ENCODE measurements at places on chromosomes 5 and 9.

DNA sequence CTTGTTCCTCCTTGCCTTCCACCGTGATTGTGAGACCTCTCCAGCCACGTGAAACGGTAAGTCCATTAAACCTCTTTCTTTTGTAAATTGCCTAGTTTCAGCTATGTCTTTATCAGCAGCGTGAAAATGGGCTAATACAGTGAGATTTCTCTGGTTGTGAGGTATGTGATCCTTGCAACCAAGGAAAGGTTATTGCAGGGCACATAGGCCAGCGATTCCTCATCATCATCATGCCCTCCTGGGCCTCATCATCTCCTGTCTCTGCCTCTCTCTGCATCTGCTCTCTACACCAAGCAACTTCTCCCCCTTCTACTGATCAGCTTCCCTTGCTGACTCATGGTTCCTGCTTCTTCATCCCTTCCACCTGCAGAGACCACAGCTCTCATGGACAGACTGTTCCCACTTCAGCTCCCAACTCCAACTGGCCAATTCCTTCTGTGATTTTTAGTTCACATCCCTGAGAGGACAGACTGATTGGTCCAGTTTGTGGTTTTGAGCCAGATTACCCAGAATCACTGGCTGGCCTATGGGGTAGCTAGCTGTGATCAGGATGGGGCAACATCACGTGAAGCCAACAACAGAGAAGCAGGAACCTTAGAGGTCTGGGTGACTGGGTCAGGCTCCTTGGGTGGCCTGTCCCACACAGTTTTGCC is 53.1 kb downstream of the LIX1 start:
- DNase-seq, result no peak

DNA sequence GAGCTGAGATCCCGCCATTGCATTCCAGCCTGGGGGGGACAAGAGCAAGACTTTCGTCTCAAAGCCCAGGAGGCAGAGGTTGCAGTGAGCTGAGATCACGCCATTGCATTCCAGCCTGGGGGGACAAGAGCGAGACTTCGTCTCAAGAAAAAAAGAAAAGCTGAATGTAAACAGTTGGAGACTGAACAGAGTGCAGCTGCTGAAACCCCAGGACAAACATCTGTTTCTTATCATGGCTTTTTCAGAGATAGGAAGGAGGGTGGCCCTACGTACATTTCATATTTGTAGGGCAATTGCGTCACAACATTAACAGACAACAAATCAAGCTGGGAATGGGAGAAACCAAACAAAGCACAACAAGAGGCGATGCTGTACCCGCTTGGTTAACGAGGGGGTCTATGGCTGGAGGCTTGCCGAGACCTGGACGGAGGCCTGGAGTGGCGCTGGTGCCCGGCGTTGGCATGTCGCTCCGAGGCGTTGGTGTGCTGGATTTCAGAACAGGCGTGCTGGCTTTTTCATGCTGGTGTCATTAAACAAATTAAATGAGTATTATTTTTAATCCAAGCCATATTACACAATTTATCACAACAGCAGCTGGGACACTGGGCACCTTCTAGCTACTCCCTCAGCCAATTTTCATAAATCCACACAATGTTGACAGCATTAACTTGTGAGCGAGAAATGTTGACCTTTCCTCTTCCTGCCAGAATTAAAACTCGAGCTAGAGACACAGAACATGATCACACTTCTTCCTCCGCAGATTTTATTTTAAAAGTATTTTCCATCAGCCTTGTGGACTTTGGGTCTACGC is 76.1 kb downstream of the TLE1 start:
- DNase-seq, result no peak

DNA sequence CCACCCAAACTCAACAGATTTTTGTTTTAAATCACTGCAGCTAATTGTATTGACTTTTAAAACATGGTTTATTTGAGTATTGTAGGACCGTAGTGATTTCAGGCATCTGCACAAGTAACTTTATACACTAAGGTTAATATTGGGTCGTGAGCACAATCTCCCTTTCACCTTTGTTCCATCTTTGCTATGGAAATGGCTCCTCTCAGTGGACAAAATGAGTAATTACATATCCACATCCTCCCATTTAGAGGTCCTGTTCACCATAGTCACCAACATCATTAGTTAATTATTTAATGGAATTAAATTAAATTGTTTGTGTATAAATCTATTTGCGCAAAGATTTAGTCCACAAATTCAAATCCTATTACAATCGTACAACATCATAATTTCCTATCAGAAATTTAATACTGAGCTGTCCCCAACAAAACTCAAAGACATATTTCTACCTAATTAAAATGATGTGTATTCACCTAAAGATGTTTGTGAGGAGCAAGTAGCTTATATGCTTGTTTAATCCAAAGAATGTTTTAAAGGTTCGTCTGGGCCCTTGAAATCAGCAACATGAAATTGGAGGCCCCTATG is 173.0 kb upstream of the DAPK1 start:
- peak; percentile 56 for DNase-seq

DNA sequence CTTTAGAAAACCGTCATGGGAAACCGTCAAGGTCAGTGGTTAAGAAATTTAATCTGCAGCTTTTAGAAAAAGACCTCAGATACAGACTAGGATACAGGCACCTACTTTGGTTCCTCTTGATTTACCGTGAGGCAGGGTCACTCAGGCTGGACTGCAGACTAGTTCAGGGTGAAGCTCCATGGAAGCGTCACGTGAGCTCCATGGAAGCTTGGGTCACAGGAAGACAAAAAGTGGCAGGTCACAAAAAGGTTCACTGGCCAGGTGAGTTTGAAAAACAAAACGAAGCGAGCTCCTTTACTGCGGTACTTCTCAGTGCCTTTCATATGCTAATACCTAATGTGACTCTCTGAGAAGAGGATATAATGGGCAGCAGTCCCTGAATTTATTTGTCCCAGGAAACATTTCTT is 43.0 kb downstream of the PRRC2B start:
- no peak for DNase-seq

DNA sequence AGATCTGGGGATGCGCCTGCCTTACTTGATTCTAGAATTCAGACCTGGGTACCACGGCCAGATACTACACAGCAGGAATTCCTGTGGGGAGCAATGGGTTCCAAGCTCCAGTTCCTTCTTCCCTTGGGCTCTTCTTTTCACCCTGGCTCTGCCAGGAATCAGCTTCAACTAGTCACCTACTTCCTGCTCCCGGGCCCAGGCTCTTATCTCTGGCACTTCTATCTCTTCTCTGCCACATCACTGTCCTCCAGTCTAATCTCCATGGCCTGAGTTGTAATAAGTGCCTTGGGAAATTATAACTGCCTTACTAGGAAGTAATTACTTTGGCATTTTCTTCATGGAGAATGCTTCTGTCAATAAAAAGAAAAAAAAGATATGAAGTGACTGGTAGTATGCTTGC is 26.2 kb upstream of the SERINC5 start:
- DNase-seq, result no peak

DNA sequence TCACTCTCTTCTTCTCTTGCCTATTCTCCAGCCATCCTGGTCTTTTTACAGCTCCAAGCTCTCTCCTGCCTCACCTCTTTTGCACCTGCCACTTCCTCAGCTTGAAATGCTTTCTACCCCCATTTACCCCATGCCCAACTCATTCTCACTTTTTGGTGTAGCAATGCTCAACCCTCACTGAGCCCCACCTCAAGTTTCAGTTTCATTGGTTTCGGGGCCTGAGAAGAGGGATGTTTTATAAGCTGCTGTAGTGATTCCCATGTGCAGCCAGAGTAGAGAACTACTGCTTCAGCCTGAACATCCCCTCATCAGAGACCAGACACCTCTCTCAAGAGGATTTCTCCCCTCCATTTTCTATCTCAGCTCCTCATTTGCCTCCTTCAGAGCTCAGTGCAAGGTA is 45.2 kb upstream of the FYB1 start:
- DNase-seq, result peak; percentile 73

DNA sequence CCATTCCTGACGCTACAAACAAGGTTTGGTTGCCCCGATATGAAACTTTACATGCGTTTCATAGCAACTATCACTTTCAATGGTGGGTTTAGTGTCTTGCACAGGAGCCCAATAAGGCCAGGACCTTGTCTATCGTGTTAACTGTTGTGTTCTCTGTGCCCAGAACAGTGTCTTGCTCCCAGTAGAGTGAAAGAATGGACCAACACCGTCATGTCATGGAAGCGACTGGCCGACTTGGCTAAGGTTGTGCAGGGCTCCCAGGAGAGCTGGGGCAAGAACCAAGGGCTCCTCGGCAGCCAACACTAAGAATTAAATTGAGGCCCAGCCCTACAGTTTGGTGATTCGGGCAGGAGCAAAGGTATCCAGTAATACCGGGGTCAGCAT is 498 bp upstream of the ARHGEF37 start:
- DNase-seq, result no peak

- DNase-seq, result no peak
Measured at GRCh38 chr9:5321058-5321457, 16.5 kb upstream of the RLN2 start.

GRCh38 chr9:84224246-84224645 is 116.3 kb downstream of the SLC28A3 start:
- DNase-seq, result no peak

DNA sequence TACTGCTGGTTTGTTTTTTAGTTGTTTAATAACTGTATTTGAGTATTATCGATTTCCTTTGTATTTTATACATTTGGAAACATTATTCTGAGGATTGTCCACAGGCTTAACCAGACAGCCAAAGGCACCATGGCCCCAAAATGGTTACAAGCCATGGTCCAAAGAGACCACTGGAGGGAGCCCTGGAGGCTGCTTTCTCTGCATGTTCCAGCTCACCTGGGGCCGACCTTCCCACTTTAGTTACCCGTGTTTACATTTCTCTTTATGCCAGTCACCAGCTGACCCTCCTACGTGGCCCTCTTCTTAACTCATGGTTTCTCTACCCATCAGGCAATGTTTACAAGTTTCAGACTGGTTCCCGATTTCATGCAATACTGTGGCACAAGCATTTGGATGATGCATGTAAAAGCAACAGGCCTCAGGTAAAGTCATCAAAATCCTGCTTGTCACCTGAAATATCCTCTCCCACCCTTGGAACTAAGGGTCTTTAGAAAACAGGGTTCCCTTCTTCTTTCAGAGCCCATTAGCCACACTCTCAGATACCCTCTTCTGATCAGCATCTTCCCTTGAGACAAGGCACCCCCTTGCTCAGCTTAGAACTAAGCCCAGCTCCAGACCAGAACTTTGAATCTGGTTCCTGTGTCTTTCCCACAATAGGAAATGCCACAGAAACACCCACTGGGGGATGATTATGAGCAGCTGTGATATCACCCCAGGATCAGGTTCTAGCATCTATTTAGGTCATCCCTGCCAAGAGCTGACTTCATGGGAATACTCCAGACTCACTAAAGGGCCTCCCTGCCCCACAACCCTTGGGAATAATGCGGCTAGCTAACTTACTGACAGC is 49.9 kb upstream of the GARNL3 start:
- peak; percentile 68 for DNase-seq

- peak; percentile 10 for DNase-seq
Measured at GRCh38 chr9:79477955-79478771, 93.6 kb upstream of the TLE4 start.

DNA sequence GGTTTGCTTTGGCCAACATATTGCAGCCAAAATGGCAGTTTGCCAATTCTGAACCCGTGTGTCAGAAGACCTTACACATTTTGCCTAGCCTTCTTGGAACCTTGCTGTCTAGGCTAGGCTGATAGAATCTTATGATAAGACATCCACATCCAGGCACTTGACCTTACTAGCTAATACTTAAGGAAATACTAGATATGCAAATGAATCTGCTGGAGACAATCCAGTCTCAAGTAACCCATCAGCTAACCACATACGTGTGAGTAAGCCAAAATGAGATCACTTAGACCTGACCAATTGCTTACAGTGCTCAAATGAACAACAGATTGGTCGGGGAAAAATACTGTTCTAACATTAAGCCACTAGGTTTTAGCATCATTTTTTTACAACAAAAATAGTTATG is 1504.6 kb upstream of the CDH9 start:
- no peak for DNase-seq

DNA sequence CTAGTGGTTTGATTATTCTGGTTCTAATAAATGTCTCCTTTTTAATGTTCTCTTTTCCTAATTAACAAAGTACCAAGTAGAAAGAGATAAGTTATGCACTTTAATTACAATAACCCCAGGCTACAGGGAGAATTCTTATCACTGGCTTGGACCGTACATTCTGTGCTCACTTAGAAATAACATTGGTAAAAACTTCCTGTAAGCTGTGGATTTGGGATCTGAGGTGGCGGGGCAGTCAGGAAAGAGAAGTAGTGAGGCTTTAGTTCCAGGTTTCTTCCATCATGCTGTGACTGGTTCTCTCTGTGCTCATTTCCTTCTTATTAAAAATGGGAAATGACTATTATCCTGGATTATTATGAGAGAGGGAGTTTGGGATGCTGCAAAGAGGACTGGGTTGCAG is 142.0 kb downstream of the EGFLAM start:
- DNase-seq, result no peak

DNA sequence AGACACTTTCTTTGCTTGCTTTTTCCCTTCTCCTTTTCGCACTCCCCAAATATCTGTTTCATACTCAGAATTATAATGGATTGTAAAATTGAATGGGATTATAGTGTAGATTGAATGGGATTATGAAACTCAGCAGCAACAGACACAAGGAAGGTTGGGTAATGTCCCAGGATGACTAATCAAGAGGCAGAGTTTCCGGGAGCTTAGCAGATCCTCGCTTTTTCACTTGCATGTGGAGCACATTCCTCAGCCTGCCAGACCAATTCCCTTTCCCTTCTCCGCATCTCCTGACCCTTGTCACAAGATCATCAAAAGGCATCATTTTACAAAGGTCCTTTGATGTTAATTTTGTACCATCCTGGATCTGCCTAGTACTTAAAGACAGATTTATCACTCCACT is 55.1 kb upstream of the SLC1A1 start:
- DNase-seq, result no peak

DNA sequence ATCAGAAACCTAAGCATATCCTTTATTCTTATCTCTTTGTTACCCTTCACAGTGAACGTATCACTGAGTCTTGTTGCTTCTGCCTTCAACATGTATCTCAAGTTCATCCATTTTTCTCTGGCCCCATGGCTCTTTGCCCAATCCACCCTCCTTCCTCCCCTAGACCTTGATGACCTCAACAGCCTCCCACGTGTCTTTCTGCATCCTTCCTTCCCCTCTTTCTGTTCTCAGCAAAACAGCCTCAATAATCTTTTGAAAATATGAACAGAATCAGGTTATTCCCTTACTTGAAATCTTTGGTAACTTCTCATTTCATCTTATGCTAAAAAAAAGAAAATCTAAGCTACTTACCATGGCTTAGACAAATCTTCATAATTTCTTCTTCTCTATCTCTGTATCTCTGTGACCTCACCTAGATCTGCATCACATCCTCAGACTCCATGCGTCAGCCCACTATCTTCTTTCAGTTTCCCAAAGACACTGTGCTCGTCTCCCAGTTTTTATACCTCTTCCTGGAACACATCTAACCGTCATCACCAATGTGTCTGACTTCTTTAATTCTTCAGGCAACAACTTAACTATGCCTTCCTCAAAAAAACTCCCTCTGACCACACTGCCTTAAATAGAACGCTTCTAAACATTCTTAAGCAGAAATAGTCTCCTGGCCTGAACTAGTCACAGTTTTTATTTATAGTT is 208.0 kb downstream of the PARP8 start:
- no peak for DNase-seq

Measured in activated CD4-positive, alpha-beta T cell treated with anti-CD3 and anti-CD28 coated beads, Interleukin-10, Interleukin-2, amounts not matched to agents 100 ng/mL and 50 ng/mL, durations not matched to agents 16 hours and 8 hours (primary cell).